ENCODE measurements at places on chromosomes 12 and 14.
A peak's percentile ranks its signal among the peaks of the same experiment; 100 is the strongest.

GRCh38 chr12:81692008-81692407 is 67.1 kb downstream of the PPFIA2 start:
- peak; percentile 21 for DNase-seq

GRCh38 chr12:95943330-95943842 is at the start of gene AMDHD1:
AMDHD1 (plus strand) TSS chr12:95943331; CDS start chr12:95943399, 68 bp downstream.
- DNase-seq = peak; percentile 70

DNA sequence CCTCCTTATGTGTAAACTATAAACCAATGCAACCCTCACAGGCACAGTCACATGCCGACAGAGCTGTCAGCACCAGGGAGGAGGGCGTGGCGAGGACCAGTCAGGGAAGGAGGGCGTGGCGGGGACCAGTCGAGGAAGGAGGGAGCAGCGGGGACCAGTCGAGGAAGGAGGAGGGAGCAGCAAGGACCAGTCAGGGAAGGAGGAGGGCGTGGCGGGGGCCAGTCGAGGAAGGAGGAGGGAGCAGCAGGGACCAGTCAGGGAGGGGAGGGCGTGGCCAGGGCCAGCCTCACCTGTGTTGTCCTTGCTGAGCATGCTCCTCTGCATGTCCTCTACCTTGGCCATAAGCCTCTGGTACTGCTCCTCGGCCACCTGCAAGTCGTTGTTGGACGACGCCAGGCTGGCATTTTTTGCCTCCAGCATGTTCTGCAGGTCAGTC is 24.2 kb downstream of the GOLGA3 start:
- no peak for DNase-seq

GRCh38 chr14:103499709-103500108 is 22.9 kb downstream of the CKB start:
- no peak for DNase-seq

- no peak for DNase-seq
Observed at GRCh38 chr14:65206448-65207096, 104.3 kb upstream of the MAX start.

DNA sequence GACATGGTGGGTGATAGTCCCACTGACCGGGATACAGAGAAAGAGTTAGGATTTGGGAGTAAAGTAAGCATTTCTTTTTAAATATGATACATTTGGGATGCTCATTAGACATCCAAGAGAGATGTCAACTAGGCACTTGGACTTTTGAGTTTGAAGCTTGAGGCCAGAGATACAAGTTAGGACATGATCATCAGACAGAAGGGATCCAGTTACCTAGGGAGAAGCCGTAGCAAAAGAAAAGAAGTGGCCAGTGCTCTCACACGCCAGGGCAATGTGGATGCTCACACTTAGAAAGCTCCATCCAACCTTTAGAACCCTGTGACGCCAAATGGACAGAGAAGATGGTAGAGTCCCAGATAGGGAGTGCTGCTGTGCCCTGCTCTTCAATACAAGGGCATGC is 14.0 kb upstream of the STON2 start:
- DNase-seq = no peak

DNA sequence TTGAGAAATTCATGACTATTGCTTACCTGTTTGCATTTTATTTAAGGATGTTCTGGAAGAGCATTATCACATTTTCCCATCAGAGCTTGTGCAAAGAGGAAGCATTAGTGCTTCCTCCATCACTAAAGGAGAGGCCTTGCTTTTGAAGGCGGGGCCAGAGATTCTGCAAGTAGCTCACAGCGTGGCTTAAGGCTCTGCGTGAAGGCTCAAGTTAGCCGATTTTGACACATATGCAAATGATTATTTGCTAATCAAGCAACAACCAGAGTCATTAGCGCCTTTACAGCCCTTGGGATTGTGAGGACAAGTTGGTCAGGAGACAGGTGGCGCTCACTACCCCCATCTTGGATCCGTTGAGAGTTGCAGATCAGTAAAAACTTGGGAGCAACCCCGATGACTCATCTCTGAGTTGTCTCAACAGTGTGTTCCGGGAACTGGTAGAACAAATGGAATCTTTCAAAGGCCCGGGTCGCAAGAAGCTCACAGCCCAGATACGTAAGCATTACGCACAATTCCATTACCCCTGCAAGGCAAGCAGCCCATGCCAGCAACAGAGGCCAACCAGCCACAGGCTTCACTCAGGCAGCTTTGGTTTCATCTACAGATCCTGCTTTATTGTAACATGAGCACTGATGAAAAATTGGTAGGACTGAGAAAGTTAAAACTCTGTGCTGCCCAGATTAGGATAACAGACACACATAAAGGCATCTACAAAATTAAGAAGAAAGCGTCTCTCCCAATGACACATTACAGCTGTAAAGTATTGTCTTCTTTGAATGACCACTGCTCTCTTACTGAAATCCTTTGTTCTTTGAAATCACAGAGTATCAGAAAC is 34.9 kb upstream of the SPTSSA start:
- no peak for DNase-seq

Data from NCI-H2081 (cell line).